NCI-H460 (cell line): ENCODE measurements at places on chromosomes 7 and 10. TPM values are rescaled to one million over a fixed set of nuclear protein-coding genes. Genes with fewer than 3 reads are reported as not detected.
A peak's percentile ranks its signal among the peaks of the same experiment; 100 is the strongest.

DNA sequence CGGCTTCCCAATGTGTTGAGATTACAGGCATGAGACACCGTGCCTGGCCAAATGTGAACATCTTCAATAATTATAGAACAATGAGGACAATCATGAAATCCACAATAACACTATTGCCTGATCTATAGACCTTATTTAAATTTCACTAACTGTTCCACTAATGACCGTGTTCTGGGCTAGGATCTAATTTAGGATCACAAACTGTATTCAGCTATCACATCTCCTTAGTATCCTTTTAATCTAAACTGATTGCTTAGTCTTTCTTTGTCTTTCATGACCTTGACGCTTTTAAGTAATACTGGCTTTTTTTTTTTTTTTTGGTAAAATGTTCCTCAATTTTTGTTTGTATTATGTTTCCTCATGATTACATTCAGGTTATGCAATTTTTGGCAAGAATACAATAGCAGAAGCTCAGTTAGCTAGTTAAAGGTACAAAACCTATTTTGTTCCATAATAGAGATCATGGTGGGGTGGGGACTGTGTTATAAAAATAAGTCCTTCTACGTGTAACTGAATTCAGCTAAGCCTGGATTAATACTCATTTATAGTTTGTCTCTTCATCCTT is 158.4 kb downstream of the AOAH start:
- DNase-seq: no peak

DPY19L1 gene
- 153 and 159 TPM in 2 replicates for total RNA-seq

CHST12 gene
- 2.4 and 3.8 TPM in 2 replicates for total RNA-seq

DNA sequence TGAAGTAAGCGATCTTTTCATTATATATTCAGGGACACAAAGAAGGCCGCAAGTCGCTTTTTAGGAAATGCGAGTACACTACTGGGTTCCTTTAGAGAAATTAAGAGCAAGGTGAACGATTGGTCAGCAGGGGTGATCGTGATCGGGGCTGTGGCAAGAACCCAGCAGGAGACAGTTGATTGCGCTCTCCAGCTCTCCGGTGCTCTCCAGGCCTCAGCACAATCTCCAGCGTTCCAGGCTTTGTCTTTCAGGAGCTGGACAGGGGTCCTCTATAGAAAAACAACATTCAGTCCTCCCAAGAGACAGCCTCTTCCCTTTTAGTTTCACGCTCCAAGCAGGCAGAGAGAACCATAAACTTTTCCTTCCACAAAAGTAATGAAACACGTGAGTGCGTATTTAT is 170.5 kb upstream of the KLF6 start:
- DNase-seq: no peak

- peak; percentile 4 for DNase-seq
These were observed 1.7 kb upstream of the CXCL12 start for GRCh38 chr10:44386546-44387052.

TEX36 gene
- not detected in 2 replicates for total RNA-seq

CYP26C1 gene
- total RNA-seq: 0.10 and 0.23 TPM in 2 replicates

GRCh38 chr7:41065663-41066062 is 637.2 kb downstream of the INHBA start:
- no peak for DNase-seq

FKBP14 gene
- 36.3 and 40.8 TPM in 2 replicates for total RNA-seq

OR2A1 gene
- total RNA-seq: not detected in 2 replicates

- no peak for DNase-seq
These were observed 43.3 kb downstream of the DGKB start for GRCh38 chr7:14859267-14859666.

DNA sequence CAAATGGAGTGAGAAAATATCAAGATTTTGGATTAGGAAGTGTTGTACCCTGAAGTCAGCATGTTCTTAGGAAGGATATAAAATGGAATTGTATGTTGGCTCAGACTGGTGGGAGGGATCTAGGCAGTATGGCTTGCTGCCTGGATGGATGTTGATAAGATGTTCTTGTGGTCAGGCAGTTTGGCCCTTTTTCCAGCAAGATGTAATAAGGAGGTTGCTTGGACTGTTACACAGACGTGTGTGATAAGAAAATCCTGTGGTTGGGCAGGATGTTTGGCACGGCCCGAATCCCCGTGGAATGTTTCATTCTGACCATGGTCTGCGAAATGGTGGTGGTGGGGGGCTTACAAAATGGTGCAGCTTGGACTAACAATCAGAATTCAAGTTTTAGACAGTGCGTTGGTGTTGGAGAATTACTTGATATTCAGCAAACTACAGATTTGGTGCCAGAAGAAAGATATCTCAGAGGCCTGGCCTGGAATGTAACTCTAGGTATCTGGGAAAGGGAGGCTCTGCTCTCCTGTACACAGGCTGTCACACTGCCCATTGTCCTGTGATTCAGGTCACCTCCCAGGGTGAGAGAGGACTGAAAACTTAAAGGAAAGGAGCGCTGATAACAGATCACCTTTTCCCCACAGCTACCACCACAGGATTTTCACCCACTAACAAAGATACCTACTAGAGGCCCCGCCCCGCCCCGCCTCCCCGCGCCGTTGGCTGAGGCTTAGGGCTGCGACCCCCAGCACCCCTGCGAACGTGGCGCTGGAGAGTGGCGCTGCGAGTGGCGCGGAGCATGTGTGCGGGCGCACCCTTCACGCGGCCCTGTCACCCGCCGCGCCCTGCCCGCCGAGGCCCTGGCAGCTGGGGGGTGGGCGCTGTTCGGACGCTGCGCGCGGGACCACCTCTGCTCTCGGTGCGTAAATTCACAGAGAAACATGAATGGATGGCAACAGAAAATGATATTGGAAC is 19.3 kb upstream of the ZNF680 start:
- no peak for DNase-seq

DNA sequence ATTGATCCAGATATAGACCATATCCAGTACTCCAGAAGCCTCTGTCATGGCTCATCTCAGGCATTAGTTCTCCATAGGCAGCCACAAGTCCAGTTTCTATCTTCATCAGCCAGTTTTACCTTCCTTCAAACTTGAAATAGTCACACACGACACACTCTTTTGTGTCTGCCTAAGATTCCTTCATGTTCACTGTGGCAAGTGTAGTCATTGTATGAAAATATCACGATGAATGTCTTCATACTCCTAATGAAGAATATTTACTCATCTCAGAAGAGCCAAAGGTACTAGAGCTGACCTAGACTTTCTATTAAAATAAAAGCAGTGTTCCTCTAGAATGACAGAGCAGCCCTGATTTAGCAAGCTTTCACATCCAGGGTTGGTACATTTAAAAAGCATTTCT is 230.7 kb downstream of the SNX13 start:
- no peak for DNase-seq

DNA sequence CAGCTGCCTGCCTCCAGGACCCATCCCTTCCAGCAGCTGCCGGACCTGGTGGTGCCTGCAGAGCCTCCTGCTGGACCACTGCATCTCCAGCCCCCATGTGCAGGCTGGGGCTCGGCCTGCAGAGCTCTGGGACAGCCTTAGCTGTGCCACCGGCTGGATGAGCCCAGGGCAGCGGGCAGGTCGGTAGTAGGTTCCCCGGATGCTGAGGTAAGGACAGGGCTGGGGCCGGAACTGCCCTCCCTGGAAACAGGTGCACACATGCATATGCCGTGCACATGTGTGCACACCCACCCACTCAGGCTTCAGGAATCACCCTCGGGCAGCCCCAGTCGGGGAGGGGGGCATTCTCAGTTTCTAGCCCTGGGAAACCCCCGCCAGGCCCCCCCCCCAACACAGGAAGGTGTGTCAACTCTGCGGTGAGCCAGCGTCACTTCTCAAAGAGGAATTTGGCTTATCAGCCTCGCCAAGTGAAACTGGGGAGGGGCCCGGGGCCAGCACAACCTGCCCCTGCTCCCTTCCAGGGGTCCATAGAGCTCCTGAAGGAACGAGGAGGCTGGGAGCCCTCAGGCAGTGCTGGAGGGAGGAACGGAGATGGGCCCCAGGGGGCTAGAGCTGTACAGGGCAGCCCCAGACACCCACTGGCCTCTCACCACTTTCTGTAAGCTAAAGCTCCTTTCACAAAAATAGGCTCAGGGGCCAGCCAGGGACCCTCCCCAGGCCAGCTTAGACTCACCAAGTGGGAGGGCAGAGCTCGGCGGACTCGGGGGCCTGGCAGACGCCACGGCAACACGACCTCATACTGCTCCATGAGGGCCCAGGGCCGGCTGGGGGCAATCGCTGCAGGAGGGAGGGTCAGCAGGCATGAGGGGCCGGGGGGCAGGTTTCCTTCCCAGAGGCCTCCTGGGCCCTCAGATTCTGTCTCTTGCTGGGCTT is 1.7 kb downstream of the ADAM8 start:
- no peak for DNase-seq

DNA sequence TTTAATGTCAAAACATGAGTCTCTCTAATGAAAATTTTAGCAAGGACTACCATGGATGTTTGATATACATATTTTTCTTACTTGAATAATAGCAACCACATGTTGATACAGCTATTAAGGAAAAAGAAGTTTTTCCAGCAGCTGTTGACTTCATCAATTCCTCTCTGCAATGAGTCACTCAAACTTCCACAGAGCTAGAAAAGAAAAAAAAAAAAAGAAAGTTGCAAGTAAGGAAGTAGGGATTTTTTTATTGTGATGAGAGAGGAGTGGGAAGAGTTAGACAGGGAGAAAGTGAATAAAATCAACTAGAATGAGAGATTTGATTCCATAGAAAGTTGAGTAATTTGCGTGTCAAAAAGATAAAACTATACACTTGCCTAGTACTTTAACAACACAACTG is 46.2 kb downstream of the CAV1 start:
- DNase-seq: no peak

DNA sequence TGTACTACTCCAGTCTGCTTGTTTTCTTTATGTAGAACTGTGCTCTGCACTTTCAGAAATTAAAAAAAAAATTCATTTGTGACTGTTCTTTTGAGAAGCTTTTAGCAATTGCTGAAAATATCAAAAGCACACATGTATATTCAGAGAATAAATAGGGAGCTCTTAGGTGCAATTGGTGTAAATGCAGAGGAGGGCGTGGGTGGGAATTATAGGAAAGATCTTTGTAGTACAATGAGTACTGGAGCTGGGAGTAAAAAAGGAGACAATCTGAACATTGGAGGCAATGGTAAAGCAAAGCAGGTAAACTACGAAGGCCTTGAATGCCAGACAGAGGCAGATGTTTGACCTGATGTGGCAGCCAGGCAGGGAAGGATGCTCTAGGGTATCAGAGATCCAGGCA is 267.5 kb downstream of the SORCS3 start:
- no peak for DNase-seq

DNA sequence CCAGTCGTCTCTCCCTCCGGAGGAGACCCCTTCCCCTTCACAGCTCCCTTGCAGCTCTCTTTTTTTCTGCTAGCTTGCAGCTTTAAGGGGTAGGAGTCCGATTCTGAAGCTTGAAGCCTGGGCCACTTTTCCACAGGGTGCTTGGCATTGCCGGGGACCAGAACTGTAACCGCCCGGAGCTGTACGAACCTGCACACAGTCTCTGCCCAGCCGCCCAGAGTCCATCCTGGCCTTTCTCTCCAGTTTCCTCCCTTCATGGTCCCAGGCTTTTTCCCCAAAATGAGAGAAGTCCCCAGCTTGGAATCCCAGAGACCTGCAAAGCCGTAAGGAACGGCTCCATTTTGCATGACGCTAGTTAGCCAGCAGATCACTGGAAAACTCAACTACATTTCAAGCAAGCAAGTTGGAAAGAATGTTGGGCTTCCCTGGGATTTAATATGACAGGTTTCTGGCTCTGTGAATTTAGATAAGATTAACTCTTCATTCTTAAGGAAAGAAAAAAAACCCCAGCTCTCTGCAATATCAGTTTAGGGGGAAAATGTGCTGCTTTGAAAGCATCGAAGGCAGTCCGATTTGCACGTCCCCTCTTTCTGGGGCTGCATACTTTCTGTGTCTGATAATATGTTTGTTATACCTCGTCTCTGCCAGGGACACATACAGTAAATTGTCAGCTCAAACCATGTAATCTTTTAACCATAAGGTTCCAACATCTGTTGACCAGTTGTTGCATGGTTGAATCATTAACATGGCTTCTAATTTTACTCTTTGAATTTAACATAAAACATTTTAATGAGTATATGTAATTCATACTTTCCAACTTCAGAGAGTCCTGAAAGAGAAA is 190.0 kb upstream of the LYZL2 start:
- no peak for DNase-seq

OR6V1 gene
- total RNA-seq: not detected in 2 replicates

ACTR1A gene
- 78.5 and 93.2 TPM in 2 replicates for total RNA-seq

CALML3 gene
- not detected in 2 replicates for total RNA-seq

- DNase-seq: no peak
These were observed 1.3 kb downstream of the ADAM22 start for GRCh38 chr7:87935384-87935706.

OR2A12 gene
- total RNA-seq: not detected in 2 replicates

GRCh38 chr10:62528441-62528840 is 154.3 kb downstream of the ZNF365 start:
- DNase-seq: no peak

DNA sequence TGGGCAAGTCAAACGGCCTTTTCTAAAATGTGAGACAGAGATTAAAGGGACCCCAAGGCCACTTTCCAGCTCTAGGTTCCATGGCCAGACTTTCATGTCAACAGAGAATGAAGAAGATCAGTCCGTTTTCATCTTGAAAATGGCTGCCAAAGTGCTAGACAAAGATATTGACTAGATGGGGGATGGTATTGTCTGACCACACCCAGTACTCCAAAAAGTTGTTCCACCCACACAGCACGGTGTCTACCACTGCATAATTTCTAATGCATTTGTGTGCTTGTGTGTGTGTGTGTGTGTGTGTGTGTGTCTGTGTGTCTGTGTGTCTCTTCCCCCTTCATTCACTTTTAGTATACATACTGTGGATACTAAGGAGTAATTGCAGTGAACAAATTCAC is 1.3 kb downstream of the COL1A2 start:
- no peak for DNase-seq

STAG3 gene
- 0.05 TPM in 1 of 2 replicates, not detected in the other for total RNA-seq
